ENCODE measurements at places on chromosomes 5 and 9. TPM values are rescaled to one million over a fixed set of nuclear protein-coding genes. Genes with fewer than 3 reads are reported as not detected.

- DNase-seq, result no peak
Observed at GRCh38 chr5:81590498-81591384, 160.2 kb downstream of the SSBP2 start.

DNA sequence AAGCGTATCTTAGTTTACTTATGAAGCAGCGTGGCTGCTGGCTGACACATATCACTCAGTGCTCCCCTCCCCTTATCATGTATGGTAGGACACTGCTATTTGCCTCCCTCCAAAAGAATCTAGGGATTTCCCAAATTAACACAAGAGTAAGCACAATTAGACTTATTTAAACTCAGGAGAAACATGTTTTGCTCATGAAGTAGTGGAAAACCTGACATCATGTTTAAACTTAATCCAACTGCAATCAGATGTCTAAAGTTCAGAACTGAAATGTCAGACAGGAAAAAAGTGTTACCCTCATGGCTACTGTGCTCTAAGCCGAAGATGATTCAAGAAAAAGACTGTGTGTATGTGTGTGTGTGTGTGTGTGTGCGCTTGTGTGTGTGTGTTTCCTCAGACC lies 324.1 kb upstream of the TNC start:
- peak; percentile 28 for DNase-seq

GRCh38 chr9:135181336-135181735 lies 93.9 kb downstream of the OLFM1 start:
- DNase-seq, result no peak

- DNase-seq, result no peak
Observed at GRCh38 chr9:123234853-123235252, 33.5 kb downstream of the STRBP start.

GRCh38 chr9:10236161-10236560 lies 376.6 kb downstream of the PTPRD start:
- no peak for DNase-seq

DNA sequence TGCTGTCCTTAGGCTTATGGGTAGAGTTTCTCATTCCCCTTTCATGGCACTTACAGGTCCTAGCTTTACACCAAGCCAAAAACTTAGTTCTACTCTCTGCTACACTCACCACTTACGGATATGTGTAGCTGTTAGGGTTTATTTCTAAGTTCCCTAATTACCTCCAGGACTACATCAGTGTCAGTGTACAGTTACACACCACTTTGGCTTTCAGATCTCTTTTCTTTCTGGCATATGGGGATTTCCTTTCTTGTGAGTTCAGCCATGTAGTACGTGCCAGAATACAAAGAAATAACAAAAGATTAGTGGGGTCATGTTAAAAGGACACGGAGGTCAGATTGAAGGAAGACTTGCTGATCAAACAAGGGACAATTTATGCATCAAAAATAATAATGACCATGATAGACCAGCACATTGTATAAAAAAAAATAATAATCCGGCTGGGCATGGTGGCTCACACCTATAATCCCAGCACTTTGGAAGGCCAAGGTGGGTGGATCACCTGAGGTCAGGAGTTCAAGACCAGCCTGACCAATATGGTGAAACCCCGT lies 41.8 kb downstream of the LYRM7 start:
- no peak for DNase-seq

- DNase-seq, result no peak
Observed at GRCh38 chr5:157189223-157189622, 8.6 kb downstream of the ITK start.

GRCh38 chr5:54514841-54515432 lies 2.6 kb upstream of the SNX18 start:
- no peak for DNase-seq

GRCh38 chr5:170534941-170535340 lies 31.1 kb downstream of the KCNIP1 start:
- no peak for DNase-seq

GRCh38 chr5:112417931-112418658 lies 982 bp downstream of the EPB41L4A start:
- no peak for DNase-seq

- DNase-seq, result no peak
Observed at GRCh38 chr5:77777911-77778310, 1.8 kb upstream of the TBCA start.

GRCh38 chr9:35035851-35036701 lies 36.3 kb downstream of the VCP start:
- DNase-seq, result no peak

Gene SLC46A2
- total RNA-seq, result not detected

Gene BTNL3
- not detected for total RNA-seq

Gene NR2F1-AS1
- 5.2 TPM for total RNA-seq
